ENCODE measurements at places on chromosomes 6 and 20.

- no peak for DNase-seq
These were observed 74.7 kb upstream of the NOX3 start for GRCh38 chr6:155530219-155530834.

DNA sequence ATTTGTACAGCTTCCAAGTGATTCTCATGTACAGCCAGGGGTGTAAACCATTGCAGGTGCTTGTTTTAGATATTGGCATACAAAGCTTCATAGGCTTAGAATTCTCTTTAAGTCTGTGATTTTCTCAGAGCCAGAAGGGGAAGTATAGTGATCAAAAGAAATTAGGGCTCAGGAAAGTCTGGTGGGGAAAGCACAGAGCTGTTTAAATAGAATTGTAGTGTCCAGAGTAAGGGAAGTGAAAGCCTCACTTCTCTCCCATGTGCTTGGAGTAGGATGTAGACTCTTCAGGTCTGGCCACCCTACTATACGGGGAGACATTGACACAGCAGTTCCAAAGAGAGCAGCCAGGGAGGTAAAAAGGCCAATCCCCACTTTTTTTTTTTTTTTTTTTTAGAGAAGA is 10.4 kb downstream of the GCNT2 start:
- no peak for DNase-seq

DNA sequence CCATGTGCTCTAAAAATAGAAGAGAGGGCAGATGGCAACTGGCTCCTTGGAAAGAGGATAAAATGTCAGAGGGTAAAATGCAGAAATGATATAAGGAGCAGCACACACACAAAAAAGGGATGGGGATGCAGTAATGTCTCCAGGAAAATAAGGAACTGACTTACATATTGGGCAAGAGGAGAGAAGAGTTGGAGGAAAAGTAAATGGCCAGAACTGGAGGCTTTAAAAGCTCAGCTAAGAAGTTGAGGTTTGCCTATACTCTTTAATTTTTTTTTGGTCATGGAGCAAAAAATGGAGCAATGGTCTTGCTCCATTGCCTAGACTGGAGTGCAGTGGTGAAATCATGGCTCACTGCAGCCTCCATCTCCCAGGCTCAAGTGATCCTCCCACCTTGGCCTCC is 93.7 kb downstream of the SULF2 start:
- DNase-seq: no peak

- DNase-seq: no peak
These were observed 10.3 kb downstream of the CST3 start for GRCh38 chr20:23627501-23627900.

DNA sequence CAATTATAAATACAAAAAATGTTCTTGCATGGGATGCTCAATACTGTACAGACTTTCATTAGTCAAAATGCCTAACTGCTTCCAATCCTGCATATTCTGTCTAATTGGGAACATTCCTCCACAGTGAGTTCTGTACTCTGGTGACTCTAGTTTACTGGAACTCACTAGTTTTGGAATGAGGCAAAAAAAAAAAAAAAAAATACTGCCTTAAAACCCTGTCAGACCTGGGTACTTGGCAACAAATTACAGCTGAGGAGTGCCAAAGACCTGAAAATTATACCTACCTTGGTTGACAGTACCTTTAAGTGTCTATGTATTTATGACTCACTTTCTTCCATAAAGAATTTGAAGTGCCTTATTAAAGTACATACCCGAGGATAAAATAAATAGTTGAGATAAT is 276.7 kb downstream of the FARS2 start:
- DNase-seq: no peak

DNA sequence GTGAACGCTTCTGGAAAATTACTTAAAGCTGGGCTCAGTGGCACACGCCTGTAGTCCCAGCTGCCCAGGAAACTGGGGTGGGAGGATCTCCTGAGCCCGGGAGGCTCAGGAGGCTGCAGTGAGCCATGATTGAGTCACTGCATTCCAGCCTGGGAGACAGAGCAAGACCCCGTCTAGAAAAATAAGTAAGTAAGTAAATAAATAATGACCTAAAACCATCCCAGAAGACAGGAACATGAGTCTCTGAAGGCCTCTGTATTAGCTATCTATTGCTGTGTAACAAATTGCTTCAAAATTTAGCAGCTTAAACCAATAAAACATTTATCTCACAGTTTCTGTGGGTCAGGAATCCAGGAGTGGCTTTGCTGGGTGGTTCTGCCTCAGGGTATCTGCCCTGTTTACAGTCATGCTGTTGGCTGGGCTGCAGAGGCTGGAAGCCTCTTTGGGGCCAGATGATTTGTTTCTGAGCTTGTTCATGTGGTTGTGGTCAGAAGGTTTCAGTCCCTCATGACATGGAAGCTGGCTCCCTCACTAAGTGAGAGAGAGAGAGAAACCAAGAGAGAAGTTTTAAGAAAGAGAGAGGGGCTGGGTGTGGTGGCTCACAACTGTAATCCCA is 48.4 kb upstream of the NCOA3 start:
- DNase-seq: no peak

DNA sequence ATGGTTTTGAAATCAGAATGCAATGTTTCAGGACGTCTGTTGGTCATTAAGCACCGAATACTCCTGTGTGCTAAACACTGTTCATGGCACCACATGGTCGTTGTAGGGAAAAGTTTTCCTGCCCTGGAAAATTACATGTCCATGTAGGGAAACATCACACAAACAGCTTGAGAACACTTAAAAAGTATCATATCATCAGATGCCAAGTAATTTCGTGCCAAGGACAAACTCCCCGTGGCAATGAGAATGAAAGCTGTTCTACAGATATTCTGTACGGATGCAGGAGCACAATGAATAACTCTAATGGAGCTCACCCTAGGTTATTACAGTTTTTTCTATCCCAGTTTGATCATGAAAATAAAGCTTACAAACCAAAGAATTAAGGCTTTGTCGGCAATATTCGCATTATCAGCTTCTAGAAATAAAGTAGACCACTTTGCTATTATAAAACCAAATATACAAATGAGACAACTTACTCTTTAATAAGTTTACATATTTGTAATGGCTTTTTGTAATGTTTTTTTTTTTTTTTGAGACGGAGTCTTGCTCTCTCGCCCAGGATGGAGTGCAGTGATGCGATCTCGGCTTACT is 4.6 kb upstream of the DST start:
- DNase-seq: no peak

DNA sequence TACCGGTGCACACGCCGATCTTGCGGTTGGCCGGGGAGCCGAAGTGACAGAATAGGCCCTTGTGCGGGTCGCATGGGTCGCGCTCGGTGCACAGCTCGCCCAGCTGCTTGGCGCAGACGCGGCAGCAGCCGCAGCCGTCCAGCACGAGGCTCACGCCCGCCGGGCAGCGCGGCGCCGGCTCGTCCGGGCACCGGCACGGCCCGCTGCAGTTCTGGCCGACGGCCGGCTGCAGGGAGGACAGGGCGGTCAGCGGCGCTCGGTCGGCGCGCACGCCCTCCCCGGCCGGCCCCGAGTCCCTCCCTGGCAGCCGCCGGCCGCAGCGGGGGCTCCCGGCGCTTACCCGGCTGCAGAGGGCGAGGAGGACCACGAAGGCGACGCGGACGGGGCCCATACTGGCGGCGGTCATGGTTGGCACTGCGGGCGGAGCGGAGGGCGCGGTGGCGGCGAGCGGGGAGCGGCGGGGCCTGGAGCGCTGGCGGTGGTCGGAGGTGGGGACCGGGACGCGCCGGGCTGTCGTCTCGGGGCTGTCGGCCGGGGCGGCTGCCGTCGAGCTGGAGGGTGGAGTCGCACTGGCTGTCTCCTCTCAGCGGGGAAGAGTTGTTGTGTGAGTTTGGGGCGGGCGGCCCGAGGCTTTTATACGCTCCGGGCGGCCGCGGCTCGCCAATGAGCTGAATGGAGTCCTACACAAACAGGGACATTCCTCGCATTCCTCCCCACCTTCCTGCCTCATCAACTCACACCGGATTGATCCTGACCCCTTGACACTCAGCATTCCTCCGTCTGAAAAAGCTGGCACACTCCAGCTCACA is at the start of gene CCN2:
TSS of gene CCN2 (minus strand) at position 606 of the 809 bp plus-strand sequence. CDS start at position 406, 200 bp downstream.
- no peak for DNase-seq

DNA sequence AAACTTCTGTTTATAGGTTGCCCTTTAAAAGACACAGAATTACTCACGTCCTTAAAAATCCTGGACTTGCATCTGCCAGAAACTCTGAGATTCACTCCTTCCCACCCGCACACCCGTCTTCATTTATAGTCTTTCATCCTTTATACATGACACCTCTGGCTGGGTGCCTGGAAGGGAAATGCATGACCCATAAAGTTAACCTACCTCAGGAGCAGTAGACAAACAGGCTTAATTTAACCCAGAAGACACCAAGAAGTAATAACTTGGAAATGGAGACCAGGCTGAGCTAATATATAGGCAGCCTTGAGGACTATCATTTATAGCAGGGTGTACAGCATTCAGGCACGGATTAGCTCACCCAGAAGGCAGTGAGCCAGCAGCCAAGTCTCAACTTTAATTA is 429.0 kb upstream of the NRSN1 start:
- no peak for DNase-seq

- no peak for DNase-seq
These were observed 72.3 kb upstream of the PDE7B start for GRCh38 chr6:135779213-135779612.

DNA sequence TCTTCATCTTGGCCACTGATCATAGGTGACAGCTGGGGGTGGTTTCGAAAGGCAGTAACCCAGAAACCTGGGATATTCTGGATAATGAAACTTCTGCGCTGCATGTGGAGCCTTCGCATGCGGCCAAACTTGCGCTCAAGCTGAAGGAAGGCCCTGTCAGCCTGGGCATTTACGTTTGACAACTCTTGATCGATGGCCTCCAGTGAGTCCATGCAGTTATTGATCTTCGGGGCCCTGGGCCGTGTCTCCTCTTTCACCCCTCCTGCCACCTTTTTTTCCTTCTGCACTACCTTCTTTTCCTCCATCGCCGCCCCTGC is 729 bp downstream of the TSPYL4 start:
- DNase-seq: no peak

DNA sequence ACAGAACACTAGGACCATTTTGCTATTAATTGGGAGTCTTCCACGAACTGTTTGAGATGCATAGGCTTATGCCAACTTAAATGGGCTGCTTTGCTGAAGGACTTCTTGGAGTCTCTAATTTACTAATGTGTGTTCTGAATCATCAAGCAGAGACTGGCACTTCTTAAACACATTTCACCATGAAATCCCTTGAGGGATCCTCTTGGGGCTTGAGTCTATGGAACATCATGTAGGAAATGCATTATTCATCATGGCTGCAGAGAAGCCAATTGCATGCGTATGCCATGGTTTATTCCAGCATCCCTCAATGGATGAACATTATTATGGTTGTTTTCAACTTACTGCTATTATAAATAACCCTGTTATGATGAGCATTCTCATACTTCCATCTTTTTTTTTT is 73.4 kb downstream of the FGD2 start:
- DNase-seq: no peak

GRCh38 chr6:42135722-42136121 is 6.7 kb downstream of the C6orf132 start:
- DNase-seq: no peak

DNA sequence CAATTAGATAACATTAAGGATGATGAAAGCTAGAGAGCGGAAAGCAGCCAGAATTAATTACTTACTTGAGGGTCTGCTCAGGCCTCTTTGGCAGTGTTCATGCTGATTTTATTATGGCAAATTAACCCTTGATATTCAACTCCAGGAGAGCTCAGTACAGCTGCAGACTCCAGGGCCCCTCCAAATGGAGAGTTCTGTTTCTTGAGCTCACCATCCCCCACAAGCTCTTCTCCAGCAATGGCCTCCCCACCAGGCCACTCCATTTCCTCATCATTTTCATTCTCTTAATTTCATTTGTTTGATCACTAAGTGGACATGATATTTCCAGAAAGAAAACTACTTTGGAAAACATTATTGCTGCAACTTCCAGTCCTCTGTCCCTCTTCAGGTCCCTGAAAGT is 513.3 kb upstream of the NOX3 start:
- no peak for DNase-seq

- DNase-seq: no peak
These were observed 7.4 kb downstream of the SENP6 start for GRCh38 chr6:75608956-75609533.

DNA sequence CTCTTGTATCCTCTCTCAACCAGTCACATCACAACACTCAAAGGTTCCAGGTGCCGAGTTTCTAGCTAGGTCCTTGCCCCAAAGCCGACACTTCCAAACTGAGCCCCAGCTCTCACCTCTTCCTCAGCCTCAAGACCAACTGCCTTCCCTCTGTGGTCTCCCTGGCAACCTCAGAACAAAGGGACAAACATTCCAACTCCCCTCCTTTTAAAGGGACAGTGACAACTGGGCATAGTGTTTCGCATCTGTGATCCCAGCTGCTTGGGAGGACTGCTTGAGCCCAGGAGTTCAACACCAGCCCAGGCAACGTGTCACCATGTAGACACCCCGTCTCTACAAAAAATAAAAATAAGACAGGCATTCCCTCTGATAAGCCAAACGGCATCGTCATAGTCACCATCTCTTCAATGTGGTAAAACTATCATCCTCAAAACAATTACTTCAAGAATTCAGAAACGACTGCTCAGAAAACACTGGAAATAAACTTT is 11.3 kb downstream of the DIDO1 start:
- DNase-seq: no peak

DNA sequence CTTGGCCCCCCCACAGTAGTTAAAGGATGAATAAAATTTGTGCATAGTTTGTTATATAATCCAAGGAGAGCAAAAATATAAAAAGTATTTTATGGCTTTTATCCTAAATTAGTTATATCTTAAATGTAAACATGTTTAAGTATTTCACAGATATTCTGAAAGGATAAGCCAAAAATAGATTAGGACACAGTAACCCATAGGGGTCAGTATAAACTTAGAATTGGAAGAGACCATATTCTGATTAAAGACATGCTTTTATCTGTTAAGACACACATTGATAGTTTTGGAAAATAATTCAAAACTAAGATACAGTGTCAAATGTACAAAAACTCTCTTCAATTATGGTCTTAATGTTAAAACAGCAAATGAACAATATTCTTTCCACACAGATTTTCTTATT is 4.5 kb upstream of the SERINC1 start:
- DNase-seq: no peak

GRCh38 chr20:50070361-50070760 is 42.6 kb downstream of the UBE2V1 start:
- no peak for DNase-seq
